ENCODE measurements at places on chromosomes 13 and 19. TPM values are rescaled to one million over a fixed set of nuclear protein-coding genes. Genes with fewer than 3 reads are reported as not detected.

Gene POU2F2
- not detected for total RNA-seq

Gene PLEKHG2
- 23.4 TPM for total RNA-seq

Gene PRX
- 1.8 TPM for total RNA-seq

Gene SIGLEC9
- not detected for total RNA-seq

Gene C19orf85
- not detected for total RNA-seq

Gene DPF1
- total RNA-seq, result 13.8 TPM

Gene PEG3
- not detected for total RNA-seq

Gene ZNF433
- 5.7 TPM for total RNA-seq

Gene ELSPBP1
- not detected for total RNA-seq

Gene ZSCAN5B
- not detected for total RNA-seq

Gene MEX3D
- 81.8 TPM for total RNA-seq

Gene C13orf42
- not detected for total RNA-seq

Gene ERICH6B
- not detected for total RNA-seq

Gene PRR36
- total RNA-seq, result not detected

Gene LYPD4
- not detected for total RNA-seq

Gene ZNF17
- total RNA-seq, result 4.6 TPM

Gene MAMSTR
- total RNA-seq, result 3.5 TPM

Gene LCP1
- not detected for total RNA-seq

Gene NR2F6
- 60.0 TPM for total RNA-seq

Gene RPL21
- 812 TPM for total RNA-seq

Gene KLK8
- not detected for total RNA-seq

Gene SPART
- total RNA-seq, result 117 TPM

Gene ZNF57
- 3.9 TPM for total RNA-seq

Gene NFIX
- total RNA-seq, result 13.9 TPM

Gene C19orf81
- total RNA-seq, result not detected

Gene ZNF763
- 0.69 TPM for total RNA-seq

Gene C19orf67
- total RNA-seq, result not detected

Gene VAV1
- total RNA-seq, result not detected

Gene C5AR2
- total RNA-seq, result not detected

Gene KCNC3
- not detected for total RNA-seq

Gene SULT2B1
- total RNA-seq, result not detected

Gene FUZ
- 29.3 TPM for total RNA-seq

Gene CYP2A7
- total RNA-seq, result not detected

Gene ATCAY
- total RNA-seq, result 0.06 TPM

Gene IL11
- 1.7 TPM for total RNA-seq
